ENCODE measurements at places on chromosomes 12 and 14.

DNA sequence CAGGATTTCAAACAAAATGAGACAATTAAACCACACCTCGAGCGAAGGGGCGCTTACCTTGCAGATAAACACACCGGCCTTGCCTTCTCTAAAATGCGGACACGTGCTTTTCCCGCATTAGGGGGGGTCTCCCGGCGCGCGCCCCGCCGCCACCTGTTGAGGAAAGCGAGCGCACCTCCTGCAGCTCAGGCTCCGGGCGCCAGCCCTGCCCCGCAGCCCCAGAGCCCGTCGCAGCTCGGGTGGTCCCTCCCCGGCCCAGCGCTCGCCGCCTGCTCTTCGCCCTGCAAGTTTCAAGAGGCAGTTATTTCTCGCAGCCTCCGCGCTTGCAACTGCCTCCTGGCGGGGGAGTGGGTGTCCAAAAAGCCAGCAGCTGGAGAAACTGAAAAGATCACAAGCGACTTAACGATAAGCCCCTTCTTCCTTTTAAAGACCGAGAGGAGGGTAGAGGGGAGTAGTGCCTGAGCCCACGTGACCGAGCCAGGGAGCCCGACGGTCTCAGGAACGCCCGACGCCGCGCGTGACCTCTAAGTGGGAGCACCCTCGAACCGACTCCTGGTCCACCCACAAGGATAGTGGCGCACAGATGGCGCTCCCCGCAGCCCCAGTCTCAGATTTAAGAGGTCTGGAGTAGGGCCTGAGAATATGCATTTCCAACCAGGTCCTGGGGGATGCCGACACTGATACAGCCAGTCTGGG lies at the start of gene ESR2:
ESR2 (minus strand) TSS at position 396 of the 696 bp plus-strand sequence. CDS start 11,386 bp downstream, outside the sequence.
- DNase-seq, result no peak

- no peak for DNase-seq
Observed at GRCh38 chr14:94066089-94066676, 14.8 kb downstream of the DDX24 start.

- DNase-seq, result no peak
Observed at GRCh38 chr12:109987615-109988014, 8.6 kb downstream of the GIT2 start.

DNA sequence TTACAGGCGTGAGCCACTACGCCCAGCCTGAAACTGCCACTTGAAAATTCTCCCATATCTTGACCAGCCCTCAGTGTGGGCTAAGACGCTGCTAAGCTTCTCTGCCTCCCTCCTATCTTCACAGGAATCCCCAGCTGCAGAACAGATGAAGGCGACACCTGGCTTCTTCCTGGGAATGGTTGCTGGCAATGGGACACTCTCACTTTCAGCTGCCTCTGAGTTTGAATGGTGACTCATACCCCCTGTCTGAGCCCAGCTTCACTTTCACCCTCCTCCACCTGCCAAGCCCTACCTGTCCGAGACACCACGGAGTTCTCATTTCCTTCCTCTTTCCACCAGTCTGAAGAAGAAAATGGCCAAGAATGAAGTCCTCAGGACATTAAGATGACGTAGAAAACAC lies 18.3 kb upstream of the VASH1 start:
- DNase-seq, result no peak

DNA sequence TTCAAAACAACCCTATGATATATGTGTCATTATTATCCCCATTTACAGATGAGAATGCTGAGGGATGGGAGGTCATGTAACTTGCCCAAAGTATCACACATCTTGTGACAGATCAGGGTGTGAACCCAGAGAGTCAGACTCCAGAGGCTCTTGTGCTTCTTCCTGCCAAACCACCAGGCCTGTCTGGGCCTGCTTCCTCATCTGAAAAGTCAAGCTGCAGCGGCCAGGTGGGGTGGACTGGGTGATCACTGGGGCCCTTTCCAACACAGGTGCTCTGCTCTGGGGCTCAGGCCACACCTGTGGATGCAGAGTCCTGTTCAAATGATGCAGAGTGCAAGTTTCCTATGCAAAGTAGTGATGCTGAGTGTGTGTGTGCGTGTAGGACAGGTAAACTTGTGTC lies 26.7 kb downstream of the TSPAN11 start:
- no peak for DNase-seq

- DNase-seq, result no peak
Observed at GRCh38 chr14:65805113-65805473, 392.6 kb downstream of the FUT8 start.

DNA sequence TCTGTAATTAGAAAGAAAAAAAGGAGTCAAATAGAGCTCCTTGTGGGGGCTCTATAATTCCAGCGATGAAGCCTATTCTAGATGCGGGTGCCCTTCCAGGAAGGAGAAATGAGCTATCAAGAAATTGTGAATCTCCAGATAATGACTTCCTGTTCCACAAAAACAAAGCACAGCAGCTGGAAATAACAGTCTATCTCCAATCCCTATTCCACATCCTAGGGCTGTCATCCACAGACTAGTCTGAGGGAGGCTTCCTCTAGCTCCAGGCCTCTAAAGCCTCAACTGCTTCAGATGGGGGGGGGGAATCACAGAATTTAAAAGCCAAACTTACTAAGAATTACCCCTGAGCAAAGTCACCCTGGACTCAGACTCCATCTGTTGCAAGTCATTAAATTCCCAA lies 77.4 kb upstream of the GTF2A1 start:
- DNase-seq, result no peak

- DNase-seq, result no peak
Observed at GRCh38 chr12:117318591-117318990, 42.8 kb downstream of the NOS1 start.

DNA sequence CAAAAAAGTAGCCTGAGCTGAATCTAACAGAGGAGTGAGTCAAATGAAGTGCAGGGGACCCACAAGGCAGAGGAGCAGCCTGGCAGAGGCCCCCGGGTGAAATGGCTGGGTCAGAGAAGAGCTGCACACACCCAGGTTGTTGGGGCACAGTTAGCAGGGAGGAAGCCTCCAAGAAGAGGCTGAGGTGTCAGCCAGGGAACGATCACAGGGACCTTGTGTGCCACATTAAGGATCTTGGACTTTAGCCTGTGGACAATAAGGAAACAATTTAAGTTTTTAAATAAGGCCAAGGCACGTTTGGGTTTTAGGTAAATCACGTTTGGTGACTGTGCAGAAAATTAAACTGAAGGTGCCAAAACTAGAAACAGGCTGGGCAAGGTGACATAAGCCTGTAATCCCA lies 35.1 kb downstream of the OR10P1 start:
- DNase-seq, result no peak

DNA sequence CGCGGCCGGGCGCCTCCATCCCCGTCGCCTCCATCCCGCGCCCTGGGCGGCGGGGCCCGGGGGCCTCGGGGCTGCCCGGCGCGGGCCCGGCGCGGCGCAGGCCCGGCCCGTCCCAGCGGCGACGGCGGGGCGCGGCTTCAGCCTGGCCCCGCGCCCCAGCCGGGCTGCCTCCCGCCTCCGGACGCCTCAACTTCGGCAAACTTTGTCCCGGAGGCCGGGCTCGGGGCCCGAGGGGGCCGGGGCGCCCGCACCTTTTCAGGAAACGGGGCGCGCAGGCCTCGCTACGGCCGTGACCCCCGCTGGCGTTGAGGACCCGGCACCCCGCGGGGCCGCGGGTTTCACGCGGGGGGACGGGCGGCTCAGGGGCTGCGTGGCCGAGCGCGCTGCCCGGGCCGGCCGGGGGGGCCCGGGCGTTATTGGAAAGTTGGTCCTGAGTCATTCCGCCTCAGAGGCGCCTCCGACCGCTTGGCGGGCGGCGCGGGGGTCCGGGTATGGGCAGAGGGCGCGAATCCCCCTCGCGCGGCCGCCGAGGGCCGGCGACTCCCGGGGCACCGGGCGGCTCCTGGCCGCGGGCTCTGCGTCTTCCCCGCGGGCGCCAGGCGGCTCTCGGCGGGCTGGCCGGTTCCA lies 575 bp downstream of the TRAF3 start:
- DNase-seq, result no peak

DNA sequence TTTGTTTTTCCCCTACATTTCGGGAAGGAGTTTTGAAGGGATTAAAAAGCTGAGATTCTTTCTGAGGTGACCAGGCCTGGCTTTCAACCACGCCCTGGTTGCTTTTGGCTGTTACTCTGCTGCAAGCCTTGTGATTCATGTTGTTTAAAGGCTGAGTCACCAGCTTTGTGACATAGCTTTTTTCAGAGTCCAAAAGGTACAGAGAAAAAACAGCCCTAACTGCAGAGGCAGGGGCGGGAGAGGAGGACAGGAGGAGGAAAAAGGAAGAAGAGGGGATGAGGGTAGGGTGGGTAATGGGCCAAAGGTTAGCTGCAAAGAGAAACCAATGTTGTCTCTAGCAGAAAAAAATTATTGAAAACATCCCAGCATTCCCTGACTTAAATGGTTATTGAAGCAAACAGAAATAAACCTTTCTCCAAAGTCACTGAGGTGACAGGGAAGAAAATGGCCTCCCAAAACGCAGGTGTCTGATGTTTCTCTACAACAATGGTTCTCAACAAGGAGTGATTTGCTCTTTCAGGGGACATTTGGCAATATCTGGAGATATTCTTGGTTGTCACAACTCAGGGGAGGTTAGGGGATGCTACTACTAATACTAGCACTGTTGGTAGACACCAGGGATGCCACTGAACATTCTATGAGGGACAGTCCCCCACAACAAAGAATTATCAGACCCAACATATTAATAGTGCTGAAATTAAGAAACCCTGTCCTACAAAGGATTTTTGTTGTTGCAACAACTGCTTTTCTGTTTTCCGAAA lies 2.1 kb upstream of the UBC start:
- no peak for DNase-seq

GRCh38 chr12:103529306-103529705 lies 33.5 kb upstream of the C12orf42 start:
- no peak for DNase-seq

- DNase-seq, result no peak
Observed at GRCh38 chr14:34254571-34254970, 207.5 kb downstream of the SPTSSA start.

DNA sequence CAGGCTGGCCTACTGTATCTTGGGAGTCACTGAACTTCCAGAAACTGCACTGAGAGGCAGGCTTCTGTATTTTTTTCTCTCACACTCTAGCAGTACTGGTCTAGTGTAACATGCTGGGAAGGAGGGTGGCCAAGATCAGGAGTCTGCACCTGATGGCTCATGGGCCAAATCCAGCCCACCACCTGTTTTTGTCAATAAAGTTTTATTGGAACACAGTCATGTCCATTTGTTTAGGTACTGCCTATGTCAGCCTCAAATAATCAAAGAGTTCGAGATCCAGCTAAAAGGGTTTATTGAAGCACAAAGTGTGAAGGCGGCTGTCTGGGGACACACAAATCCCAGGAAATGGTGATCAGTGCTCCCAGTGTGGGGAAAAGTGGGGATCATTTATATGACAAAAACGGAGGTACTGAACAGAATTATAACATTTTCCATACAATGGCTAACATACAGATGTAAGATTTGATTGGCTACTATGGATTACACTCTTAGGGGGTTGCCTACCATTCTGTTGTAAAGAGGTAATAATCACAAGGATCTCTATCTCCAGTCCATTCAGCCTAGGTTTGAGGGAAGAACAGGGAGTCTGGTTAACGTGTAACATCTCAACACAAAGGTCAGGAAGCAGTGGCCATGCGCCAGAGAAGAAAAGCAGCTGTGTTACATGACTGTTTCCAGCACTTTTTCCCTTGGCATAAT lies 12.9 kb downstream of the USP30 start:
- no peak for DNase-seq

DNA sequence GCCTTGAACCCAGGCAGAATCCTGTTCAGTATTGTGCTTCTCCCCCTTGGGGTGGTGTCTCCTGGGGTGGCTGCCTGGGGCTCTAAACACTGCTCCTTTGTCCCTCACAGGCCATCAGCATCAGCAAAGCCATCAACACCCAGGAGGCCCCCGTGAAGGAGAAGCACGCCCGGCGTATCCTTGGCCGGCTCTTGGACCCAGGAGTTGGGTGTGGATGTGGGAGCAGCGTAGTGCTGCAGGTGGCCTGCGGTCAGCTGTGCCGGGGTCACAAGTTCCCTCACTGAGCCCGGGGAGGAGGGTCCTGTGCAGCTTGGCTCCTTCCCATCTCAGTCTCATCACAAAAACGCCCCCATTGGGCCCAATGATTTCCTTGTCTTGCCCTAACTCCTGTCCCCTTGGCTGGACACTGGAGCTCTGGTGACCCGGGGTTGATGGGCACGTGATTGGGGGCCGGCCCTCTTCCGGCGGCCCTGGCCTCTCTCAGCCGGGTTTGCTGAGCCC lies 12.7 kb downstream of the HIP1R start:
- no peak for DNase-seq

- DNase-seq, result no peak
Observed at GRCh38 chr14:76613616-76614015, 147.7 kb upstream of the VASH1 start.

- DNase-seq, result no peak
Observed at GRCh38 chr12:116807546-116807945, 69.4 kb downstream of the RNFT2 start.

DNA sequence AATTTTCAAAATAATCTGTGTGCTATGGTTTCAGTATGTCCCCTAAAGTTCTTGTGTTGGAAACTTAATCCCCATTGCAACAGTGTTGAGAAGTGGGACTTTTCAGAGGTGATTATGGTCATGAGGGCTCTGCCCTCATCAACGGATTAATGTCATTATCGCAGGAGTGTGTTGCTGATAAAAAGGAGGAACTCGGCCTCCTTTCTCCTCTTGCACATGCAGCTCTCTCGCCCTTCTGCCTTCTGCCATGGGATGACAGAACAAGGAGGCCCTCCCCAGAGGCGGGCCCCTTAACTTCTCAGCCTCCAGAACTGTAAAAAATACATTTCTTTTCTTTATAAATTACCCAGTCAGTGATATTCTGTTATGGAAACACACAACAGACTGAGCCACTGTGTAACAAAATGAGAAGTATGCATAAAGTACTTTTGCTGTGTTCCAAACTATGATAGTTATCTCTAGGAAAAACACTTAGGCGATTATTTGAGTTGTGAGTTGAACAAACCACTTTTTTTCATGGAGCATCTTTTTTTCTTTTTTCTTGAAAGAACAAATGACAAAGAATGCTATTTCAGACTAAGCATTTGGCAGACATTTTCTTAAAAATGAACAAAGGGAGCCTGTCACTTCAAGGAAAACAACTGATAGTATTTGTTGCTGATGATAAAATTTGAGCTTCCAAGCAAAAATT lies 134.8 kb upstream of the FUT8 start:
- no peak for DNase-seq

DNA sequence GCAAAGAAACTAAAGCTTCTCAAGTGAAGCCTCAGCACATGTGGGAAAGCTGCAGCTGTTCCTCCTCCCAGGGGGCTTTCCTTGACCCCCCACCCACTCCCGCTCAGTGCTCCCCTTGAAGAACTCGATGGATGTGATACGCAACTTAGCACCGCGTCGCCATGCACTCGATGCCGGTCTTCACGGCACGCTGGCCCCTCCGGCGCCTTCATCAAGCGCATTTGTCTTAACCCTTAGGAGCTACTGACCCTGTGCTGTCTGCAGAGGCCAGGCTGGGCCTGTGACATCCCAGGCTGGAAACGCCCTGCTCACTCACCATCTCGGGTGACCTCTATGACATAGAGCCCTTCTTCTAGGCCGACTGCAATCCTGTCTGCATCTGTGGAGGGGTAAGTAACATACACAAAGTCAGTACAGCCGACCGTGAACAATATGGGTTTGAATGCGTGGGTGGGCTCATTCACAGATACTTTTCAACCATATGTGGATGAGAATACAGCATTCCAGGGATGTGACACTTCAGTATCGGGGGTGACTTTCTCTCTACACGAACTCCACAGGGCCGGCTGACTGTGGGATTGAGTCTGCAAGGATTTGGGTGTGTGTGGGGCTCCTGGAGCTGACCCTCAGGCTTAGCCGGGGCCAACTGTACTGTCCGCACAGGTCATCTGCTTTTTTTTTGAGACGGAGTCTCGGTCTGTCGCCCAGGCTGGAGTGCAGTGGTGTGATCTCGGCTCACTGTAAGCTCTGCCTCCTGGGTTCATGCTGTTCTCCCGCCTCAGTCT lies 23.1 kb downstream of the AMN start:
- DNase-seq, result no peak

- DNase-seq, result no peak
Observed at GRCh38 chr12:120640861-120641833, 721 bp downstream of the CABP1 start.
